Activated CD8-positive, alpha-beta memory T cell treated with anti-CD3 and anti-CD28 coated beads, Interleukin-2, amount 10 ng/mL, durations not matched to agents 7 days and 5 days (primary cell): ENCODE measurements at places on chromosomes 5 and 9. TPM values are rescaled to one million over a fixed set of nuclear protein-coding genes. Genes with fewer than 3 reads are reported as not detected.

DNA sequence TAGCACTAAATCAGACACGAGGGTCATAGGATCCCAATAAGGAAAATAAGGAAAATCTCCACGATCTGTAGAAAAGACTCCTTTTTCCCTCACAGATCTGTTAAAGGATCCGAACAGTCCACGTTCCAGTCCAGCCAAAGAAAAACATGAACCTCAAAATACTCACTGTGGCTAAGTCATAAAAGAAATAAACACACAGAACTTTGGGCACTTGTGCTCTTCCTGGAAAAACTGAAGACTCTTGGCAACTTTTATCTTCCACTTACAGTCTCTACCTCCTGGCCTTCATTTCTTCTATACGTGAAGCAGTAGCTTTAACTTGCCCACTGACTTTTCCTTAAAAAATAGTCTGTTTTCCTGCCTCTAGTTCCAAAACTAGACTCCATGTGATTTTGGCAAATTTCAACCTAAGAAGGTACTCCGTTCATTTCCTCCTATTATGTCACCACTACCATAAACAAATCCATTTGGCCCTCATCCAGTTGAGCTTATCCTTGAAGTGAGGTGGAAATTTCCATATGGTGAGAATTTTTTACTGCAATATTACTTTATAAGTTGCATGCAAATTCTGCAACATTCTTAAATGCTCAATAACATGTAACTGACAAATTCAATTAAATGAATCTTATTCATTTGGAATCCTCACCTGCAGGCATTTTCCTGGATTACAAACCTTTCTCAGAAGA is 5.3 kb upstream of the LHFPL2 start:
- no peaks in the 10 kb centered on the region for H3K36me3 ChIP-seq
- no peak overlapping the region for H3K27ac ChIP-seq
- DNase-seq = no peak

- H3K27ac ChIP-seq = peak overlapping the region; percentile 22
- no peak overlapping the region for H3K4me3 ChIP-seq
- H3K27me3 ChIP-seq = no peaks in the 10 kb centered on the region
- DNase-seq = no peak
Measured at GRCh38 chr9:75168270-75169178, 80.2 kb downstream of the OSTF1 start.

DNA sequence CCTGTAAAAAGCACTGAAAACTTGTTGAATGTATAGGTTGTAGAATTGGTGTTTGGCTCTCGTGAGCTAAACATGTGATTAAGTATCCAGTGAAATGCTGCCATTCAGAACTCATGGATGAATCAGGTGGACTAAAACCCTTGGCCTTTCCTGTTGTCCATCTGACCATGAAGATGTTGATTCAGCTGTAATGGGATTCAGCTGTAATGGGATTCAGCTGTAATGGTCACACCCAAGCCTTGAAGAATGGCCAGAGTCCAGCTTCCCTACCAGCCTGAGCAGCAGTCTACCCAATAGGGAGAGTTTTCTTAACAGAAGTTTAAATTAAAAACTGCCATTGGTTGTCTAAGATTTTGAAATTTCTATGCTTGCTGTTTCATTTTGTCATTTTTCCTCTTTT is 18.1 kb downstream of the MAMDC2 start:
- no peak for DNase-seq
- H3K36me3 ChIP-seq = no peaks in the 10 kb centered on the region
- no peak overlapping the region for H3K4me3 ChIP-seq
- H3K4me1 ChIP-seq = peaks cover 4% of the 10 kb centered on the region
- H3K27ac ChIP-seq = no peak overlapping the region

Gene LRRC26
- 0.30 TPM for total RNA-seq

- no peak for DNase-seq
- H3K4me1 ChIP-seq = no peaks in the 10 kb centered on the region
- H3K27me3 ChIP-seq = peaks cover 62% of the 10 kb centered on the region
Measured at GRCh38 chr5:159915904-159916840, at the start of gene ADRA1B. ADRA1B (plus strand) TSS chr5:159916482; CDS start chr5:159916906, 424 bp downstream.

DNA sequence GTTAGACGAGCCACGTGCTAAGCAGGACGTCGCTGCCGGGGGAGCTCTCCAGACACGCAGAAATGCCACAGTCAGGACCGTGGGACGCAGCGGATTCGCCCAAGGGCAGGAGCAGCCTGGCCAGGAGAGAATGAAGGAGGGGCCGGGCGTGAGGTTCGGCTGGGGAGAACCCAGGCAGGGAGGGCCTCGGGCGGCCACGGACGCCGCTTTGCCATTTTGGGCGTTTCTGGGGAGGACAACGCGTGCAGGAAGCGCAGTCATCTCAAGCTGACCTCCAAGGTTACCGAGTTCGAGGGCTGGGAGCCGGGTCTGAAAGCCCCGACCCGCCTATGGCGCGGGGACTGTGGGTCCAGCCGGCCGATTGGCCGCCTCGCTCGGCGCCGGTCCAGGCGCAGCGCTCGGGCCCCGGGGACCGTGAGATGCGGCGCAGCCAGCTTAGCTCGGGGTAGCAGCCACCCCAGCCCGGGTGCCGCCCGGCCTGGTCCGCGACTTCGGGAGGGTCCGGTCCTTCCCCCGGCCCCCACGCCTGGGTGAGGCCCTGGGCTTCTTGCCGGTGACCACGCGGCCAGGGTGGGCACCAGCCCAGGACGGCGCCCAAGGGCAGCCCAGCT is 760 bp upstream of the MAN1B1 start:
- H3K4me3 ChIP-seq = peak overlapping the region; percentile 82
- DNase-seq = peak; percentile 71
- H3K27me3 ChIP-seq = no peaks in the 10 kb centered on the region
- H3K27ac ChIP-seq = peak overlapping the region; percentile 90
- peaks cover 43% of the 10 kb centered on the region for H3K4me1 ChIP-seq

- H3K36me3 ChIP-seq = no peaks in the 10 kb centered on the region
- peaks cover 8% of the 10 kb centered on the region for H3K4me1 ChIP-seq
- peaks cover 81% of the 10 kb centered on the region for H3K27me3 ChIP-seq
- no peak overlapping the region for H3K4me3 ChIP-seq
Measured at GRCh38 chr9:109314011-109314531, 6.8 kb downstream of the EPB41L4B start.

DNA sequence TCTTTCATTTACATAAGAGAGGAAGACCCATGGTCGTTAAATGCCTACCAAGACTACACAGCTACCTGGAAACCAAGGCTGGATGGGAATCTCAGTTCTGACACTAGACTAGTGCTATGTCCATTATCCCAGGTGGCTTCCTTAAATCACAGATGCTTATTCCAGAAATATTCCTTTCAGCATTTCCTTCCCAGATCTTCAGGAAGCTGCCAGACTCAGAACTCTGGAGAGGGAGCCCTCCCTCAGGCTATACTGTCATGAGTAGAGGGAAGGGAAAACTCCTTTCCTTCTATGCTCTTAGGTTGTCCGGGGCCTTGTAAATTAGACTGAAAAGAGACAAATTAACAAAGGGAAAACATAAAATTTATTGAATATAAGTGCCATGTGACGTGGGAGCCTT is 20.8 kb downstream of the FREM1 start:
- H3K27me3 ChIP-seq = no peaks in the 10 kb centered on the region
- DNase-seq = no peak

- H3K36me3 ChIP-seq = no peaks in the 10 kb centered on the region
- H3K27ac ChIP-seq = no peak overlapping the region
- no peaks in the 10 kb centered on the region for H3K27me3 ChIP-seq
- H3K4me1 ChIP-seq = no peaks in the 10 kb centered on the region
- H3K4me3 ChIP-seq = no peak overlapping the region
Measured at GRCh38 chr5:118723021-118723338, 265.4 kb downstream of the DTWD2 start.

GRCh38 chr5:122929001-122929400 is 83.6 kb downstream of the SNX24 start:
- no peak overlapping the region for H3K27ac ChIP-seq
- no peak overlapping the region for H3K4me3 ChIP-seq
- H3K4me1 ChIP-seq = no peaks in the 10 kb centered on the region
- H3K36me3 ChIP-seq = no peaks in the 10 kb centered on the region
- no peak for DNase-seq

- H3K27ac ChIP-seq = no peak overlapping the region
- peaks cover 58% of the 10 kb centered on the region for H3K4me1 ChIP-seq
- no peaks in the 10 kb centered on the region for H3K27me3 ChIP-seq
- H3K36me3 ChIP-seq = peaks cover 47% of the 10 kb centered on the region
Measured at GRCh38 chr5:54671111-54671531, 153.6 kb downstream of the SNX18 start.

- H3K36me3 ChIP-seq = no peaks in the 10 kb centered on the region
- no peak overlapping the region for H3K27ac ChIP-seq
- no peak overlapping the region for H3K4me3 ChIP-seq
- no peak for DNase-seq
- peaks cover 6% of the 10 kb centered on the region for H3K27me3 ChIP-seq
- H3K4me1 ChIP-seq = peaks cover 6% of the 10 kb centered on the region
Measured at GRCh38 chr5:126658561-126658960, 57.8 kb downstream of the PHAX start.

Gene TLX3
- total RNA-seq = not detected

DNA sequence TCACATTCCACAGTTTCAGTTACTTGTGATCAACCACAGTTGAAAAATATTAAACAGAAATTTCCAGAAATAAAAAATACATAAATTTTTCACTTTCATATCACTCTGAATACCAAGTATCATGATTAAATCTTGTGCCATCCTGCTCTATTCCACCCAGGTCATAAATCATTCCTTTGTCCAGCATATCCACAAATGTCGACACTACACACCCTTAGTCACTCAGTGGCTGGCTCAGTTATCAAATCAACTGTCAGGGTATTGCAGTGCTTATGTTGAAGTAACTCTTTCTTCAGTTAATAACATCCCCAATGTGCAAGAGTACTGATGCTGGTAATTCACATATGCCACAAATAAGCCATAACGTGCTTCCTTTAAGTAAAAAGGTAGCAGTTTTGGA is 115.7 kb downstream of the FBXL17 start:
- H3K36me3 ChIP-seq = no peaks in the 10 kb centered on the region
- DNase-seq = no peak
- H3K4me3 ChIP-seq = no peak overlapping the region

Gene NEUROG1
- not detected for total RNA-seq

GRCh38 chr5:76544268-76544926 is 78.8 kb downstream of the F2RL2 start:
- H3K4me1 ChIP-seq = peaks cover 90% of the 10 kb centered on the region
- H3K27ac ChIP-seq = peak overlapping the region; percentile 94
- H3K27me3 ChIP-seq = no peaks in the 10 kb centered on the region
- peaks cover 6% of the 10 kb centered on the region for H3K36me3 ChIP-seq
- peak overlapping the region; percentile 68 for H3K4me3 ChIP-seq
- peak; percentile 82 for DNase-seq

DNA sequence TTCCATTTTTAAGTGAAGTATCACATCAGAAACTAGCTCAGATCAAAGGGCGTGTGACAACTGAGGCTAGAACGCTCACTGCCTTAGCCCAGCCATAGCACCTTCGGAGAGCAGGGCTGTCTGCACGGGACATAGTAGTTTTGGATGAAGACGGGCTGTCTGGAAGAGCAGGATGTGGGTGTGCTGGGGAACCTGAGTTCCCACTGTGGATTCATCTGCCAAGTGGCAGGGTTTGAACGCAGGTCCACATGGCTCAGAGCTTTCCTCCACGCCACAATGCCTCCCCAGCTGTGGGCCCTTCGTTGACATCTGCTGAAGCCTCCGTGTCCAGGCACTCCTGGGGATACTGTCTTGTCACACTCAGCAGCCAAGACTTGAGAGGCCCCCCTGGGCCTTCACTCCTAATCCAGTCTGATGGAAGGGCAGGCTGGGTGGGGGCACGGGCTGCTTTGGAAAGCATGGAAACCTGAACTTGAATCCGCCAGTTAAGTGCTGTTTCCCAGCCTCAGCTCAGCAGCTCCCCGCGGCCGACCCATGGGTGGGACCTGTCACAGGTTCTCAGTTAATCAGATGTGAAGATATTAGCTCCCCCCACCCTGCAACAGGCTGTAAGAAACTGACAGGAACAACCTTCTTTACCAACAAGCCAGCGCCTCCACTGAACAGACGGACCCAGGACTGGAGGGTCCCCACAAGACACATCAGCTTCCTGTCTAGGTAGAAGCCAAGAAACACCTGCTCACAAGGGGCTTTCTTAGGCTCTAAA is 228.1 kb downstream of the FANCC start:
- H3K36me3 ChIP-seq = no peaks in the 10 kb centered on the region
- no peak for DNase-seq
- peaks cover 9% of the 10 kb centered on the region for H3K4me1 ChIP-seq
- no peak overlapping the region for H3K4me3 ChIP-seq

Gene GPRIN1
- 3.4 TPM for total RNA-seq

GRCh38 chr9:10055886-10056395 is 556.9 kb downstream of the PTPRD start:
- no peak overlapping the region for H3K4me3 ChIP-seq
- H3K27ac ChIP-seq = no peak overlapping the region
- no peaks in the 10 kb centered on the region for H3K4me1 ChIP-seq
- no peaks in the 10 kb centered on the region for H3K36me3 ChIP-seq

DNA sequence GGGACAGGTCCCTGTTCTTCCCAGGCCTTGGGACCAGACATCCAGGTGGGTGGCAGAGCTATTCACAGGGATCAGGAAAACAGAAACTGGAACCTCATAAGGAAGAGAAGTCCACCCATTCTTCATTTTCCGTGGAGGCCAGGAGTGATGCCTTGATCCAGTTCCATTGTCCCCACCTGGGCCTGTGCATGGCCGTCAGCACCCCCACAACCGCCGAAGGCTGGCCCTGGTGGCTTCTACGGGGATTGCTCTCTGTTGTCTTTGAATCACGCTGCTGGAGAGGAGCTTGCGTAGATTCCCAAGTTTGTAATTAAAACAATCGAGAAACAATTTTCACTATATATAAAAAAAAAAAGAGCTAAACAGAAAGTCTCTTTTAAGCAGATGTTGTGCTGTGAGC is 134.4 kb downstream of the MVB12B start:
- peaks cover 12% of the 10 kb centered on the region for H3K36me3 ChIP-seq
- DNase-seq = no peak
- H3K27ac ChIP-seq = no peak overlapping the region
- H3K4me1 ChIP-seq = peaks cover 8% of the 10 kb centered on the region
- no peak overlapping the region for H3K4me3 ChIP-seq
- H3K27me3 ChIP-seq = no peaks in the 10 kb centered on the region

DNA sequence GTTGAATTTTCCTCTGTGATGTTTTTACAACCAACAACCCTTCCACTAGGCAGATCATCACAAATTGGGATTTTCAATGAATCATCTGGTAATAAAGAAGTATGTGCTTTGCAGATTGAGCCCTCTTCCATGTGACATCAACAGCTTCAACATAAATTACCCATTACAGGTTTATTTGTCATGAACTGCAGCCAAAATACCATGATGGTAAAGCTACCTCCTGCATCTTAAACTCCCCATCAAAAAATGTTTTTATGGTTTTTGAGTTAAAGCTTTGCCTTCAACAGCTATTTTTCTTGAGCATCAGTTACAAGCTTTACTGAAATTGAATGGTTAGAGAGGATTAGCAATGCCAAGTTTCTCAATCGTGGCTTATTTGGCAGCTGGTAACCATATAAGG is 211.4 kb upstream of the TUSC1 start:
- H3K27ac ChIP-seq = no peak overlapping the region
- DNase-seq = no peak
- no peaks in the 10 kb centered on the region for H3K36me3 ChIP-seq
- H3K4me3 ChIP-seq = no peak overlapping the region
- no peaks in the 10 kb centered on the region for H3K4me1 ChIP-seq
- H3K27me3 ChIP-seq = no peaks in the 10 kb centered on the region

Gene DDX4
- total RNA-seq = 0.29 TPM

Gene GTF3C5
- total RNA-seq = 89.0 TPM

Gene GNA14
- not detected for total RNA-seq
